ENCODE measurements at places on chromosomes 16 and 17.

DNA sequence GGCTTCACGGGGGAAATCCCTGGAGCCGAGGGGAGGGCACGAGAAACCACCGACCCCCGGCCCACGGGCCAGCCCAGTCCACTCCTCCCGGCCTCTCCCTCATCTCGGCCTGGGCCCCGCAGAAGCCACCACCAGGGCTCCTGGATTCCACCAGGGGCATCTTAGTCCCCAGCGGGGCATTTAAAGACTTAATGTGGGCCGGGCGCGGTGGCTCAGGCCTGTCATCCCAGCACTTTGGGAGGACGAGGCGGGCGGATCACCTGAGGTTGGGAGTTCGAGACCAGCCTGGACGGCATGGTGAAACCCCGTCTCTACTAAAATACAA lies 24.1 kb upstream of the ABR start:
- DNase-seq: no peak

GRCh38 chr16:84932681-84933080 lies 78.7 kb downstream of the ZDHHC7 start:
- DNase-seq: no peak

GRCh38 chr16:49914657-49915056 lies 58.7 kb upstream of the ZNF423 start:
- no peak for DNase-seq

GRCh38 chr16:12459391-12460063 lies 344.2 kb downstream of the CPPED1 start:
- DNase-seq: no peak

DNA sequence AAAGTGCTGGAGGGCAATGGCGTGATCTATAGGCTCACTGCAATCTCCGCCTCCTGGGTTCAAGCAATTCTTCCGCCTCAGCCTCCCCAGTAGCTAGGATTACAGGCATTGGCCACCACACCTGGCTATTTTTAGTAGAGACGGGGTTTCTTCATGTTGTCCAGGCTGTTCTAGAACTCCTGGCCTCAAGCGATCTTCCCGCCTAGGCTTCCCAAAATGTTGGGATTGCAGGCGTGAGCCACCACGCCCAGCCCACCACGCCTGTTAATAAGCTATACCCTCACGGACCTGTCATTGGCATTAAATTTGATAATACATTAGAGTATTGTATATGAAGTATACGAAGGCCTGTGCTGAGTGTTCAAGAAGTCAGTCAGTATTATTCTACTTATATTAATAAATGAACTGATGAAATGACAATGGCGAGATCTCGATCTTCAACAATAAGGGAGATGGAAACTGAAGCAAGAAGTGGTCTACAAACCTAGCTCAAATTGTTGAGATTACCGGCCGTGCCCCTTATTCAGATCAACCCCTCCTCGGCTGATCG lies 818 bp upstream of the BCAS3 start:
- DNase-seq: no peak
